ENCODE measurements at places on chromosomes 4 and X.

- DNase-seq = no peak
These were observed 195.5 kb downstream of the ZNF330 start for GRCh38 chr4:141416219-141416618.

- DNase-seq = no peak
These were observed at the start of gene ADH1B for GRCh38 chr4:99321241-99322191. ADH1B (minus strand) TSS chr4:99321401; CDS start chr4:99321331, 70 bp downstream.

GRCh38 chr4:41792166-41792565 is 43.6 kb upstream of the PHOX2B start:
- no peak for DNase-seq

DNA sequence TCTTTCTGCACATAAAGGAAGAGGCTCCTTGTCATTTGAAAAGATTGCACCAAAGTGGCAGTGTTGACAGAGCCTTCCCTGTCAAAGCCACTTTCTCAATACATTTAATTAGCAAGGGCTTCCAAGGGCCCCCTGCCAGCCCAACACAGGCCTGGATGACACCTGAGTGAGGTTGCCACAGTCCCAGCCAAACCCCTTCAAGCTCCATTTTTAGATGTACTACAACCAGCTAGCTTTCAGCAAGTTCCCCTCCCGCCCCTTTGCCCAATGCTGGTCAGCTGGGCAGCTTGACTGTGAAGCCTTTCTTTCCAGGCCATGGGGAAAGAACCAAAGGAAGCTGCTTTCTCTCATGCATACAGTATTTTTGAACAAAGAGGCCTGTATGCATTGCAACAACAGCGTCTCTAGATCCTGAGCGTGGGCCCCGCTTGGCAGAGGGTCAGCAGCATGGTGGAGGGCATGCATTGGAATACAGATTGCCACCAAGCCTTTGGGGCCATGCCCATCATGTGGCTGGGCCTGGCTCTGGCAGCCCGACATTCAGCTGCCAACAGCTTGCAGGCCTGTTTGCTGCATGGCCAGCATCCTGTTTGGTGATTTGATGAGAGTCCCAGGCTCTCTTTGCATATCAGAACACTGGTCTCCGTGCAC is 261.1 kb upstream of the GATB start:
- no peak for DNase-seq

GRCh38 chr4:108988464-108989195 is 225.8 kb upstream of the ETNPPL start:
- DNase-seq = no peak

- no peak for DNase-seq
These were observed 40.5 kb downstream of the ZCCHC12 start for GRCh38 chrX:118864063-118864635.

DNA sequence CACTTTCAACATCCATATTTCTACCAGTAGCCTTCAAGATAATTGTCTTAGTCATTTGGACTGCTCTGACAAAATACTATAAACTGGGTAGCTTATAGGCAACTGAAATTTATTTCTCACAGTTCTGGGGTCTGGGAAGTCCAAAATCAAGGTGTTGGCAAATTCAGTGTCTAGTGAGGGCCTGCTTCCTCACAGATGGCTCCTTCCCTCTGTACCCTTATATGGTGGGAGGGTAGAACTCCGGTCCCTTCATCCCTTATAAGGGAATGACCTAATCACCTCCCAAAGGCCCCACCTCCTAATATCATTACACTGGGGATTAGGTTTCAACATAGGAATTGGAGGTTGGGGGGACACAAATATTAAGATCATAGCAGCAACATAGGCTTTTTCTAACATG is 7.4 kb upstream of the TBC1D25 start:
- DNase-seq = no peak

GRCh38 chrX:103608306-103608963 is 672 bp downstream of the TCEAL3 start:
- DNase-seq = no peak

GRCh38 chrX:133414406-133415275 is 648 bp downstream of the GPC4 start:
- DNase-seq = peak; percentile 8

DNA sequence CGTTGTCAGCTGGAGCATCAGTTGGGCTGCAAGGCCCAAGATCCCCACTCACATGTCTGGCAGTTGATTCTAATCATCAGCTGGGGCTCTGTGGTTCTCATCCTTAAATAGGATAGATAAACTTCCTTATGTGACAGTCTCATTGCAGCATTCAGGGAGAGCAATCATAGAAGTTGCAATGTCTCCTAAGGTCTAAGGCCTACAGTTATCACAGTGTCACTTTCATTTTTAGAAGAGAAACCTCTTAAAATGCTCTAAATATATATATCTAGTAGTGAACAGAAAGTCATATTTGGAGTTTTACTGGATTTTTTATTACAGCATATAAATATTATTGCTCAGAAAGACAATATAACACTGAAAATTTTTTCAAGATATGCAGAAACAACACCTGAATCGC is 226.0 kb upstream of the PPP1R2C start:
- no peak for DNase-seq

DNA sequence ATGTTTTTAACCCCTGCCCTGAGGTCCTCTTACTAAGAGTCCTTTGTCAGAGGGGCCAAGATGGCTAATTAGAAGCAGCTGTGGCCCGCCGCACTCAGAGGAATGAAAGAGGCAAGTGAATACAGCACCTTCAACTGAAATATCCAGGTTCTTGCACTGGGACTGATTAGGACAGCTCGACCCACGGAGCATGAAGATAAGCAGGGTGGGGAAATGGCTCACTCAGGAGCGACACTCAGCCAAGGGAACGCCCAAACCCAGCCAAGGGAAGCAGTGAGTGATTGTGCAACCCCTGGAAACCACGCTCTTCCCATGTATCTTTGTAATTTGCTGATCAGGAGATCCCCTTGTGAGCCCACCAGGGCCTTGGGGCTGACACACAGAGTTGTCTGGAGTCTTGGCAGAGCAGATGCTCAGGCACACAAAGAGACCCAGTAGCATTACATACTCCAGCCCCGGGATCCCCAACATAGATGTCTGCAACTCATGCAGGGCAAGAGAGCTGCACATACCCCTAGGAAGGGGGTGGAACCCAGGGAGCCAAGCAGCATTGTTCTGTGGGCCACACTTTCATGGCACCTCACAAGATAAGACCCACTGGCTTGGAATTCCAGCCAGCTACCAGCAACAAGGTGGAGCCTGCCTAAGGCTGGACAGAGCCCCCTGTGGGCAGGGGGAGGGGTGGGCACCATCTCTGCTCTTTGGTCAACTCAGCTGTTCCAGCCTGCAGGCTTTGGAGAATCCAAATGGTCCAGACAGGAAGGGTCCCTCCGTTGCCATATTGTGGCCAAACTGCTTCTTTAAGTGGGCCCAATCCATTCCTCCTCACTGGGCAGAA is 23.3 kb downstream of the F8A3 start:
- DNase-seq = no peak

DNA sequence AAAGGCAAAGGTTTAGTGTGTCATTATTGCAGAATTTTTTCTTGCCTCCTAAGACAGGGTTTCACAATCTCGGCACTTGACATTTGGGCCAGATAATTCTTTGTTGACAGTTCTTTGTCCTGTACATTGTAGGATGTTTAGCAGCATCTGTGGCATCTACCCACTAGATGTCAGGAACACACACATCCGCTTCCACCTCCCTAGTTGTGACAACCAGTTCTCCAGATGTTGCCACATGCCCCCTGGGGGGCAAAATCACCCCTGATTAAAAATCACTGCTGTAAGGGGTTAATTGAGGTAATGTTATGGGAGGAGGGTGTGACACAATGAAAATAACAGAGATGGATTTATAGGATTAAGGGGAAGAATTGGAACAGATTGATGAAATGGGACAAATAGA is 75.3 kb downstream of the HMGB2 start:
- DNase-seq = no peak

All from stimulated activated CD4-positive, alpha-beta T cell treated with anti-CD3 and anti-CD28 coated beads, Interleukin-15, amount 100 ng/mL, for 24 hours (primary cell).